ENCODE measurements at places on chromosomes 12 and 14. TPM values are rescaled to one million over a fixed set of nuclear protein-coding genes. Genes with fewer than 3 reads are reported as not detected.

The MYH6 gene
- total RNA-seq, result 13,240 TPM

DNA sequence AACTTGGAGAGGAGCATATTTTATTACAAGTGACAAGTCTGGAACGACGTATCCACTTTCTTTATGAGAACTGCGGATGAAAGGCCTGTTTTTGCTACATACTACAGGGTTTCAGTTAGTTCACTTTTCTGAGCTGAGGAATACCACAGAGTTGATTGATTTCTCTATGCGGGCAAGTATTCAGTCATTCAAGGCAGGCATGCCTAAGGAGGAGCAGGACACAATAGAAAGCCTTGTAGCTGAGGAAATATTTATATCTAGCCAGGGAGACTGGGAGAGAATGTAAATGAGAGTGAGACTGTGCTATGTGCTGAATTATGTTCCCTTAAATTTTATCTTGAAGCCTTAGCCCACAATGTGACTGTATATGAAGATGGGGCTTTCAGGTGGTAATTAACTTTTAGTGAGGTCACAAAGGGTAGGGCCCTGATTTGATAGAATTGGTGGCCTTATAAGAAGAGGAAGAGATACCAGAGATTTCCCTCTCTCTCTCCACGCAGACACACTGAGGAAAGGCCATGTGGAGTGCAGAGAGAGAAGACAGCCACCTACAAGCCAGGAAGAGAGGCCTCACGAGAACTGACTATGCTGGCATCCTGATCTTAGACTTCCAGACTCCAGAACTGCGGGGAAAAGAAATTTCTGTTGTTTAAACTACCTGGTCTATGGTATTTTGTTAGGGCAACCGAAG is 459.0 kb upstream of the ATP2B1 start:
- H3K36me3 ChIP-seq, result no peaks in the 10 kb centered on the region
- no peaks in the 10 kb centered on the region for H3K4me1 ChIP-seq
- DNase-seq, result no peak
- H3K27ac ChIP-seq, result no peak overlapping the region
- no peak overlapping the region for H3K4me3 ChIP-seq
- no peaks in the 10 kb centered on the region for H3K27me3 ChIP-seq

DNA sequence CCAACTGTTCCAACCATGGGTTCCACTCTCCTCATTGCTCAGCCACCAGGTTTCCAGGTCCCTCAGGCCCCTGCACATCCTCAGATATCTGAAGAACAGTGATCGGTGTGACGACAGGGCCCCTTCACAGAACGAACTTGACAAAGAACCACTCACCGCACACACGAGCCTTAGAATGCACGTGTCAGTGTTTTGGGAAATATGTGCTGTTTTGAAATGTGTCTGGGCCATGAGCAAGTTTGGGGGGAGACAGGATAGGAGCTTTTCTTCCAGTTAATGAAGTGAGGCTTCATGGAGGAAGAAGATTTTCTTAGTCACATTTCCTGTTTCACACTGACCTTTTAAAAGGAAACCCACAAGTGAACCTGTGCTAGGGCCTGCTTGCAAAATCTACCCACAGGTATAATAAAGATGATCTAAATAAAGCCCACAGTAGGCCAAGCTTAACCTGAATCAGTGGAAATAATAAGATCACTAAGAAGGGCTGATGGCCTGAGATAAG is 58.6 kb downstream of the ZFP36L1 start:
- H3K4me3 ChIP-seq, result no peak overlapping the region
- no peak for DNase-seq
- H3K27me3 ChIP-seq, result no peaks in the 10 kb centered on the region

DNA sequence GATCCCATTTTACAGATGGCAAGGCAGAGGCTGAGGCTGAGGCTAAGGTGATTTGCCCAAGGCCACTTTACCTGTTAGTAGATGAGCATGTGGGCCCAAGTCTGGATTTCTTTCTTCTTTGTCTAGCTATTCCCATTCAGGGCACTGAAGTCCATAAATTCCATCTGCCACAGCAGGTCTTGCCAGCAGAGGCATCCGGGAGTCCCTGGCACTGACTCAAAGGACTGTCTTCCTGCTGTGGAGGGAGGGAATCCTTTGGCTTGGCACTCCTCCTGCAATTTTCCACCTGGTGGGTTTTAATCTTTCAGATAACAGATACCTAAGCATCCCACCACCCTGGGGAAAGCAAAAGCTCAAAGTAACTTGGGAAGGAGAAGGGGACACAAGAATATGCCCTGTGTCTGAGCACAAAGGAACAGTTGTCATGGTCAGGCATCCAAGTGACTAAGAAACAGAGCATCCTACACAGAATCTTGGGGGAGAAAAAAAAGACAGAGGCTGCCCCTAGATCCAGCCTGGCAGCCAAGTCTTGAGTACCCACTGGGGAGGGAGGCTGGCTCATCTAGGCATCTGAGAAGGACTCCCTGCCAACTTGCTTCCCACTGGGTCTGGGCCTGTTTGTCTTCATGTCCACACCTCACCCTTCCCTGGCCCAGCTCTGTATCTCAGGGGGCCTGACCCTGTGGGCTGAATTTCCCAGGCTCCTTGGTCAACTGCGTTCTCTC is 35.6 kb upstream of the CMKLR1 start:
- H3K4me3 ChIP-seq, result no peak overlapping the region
- no peak overlapping the region for H3K27ac ChIP-seq
- H3K36me3 ChIP-seq, result no peaks in the 10 kb centered on the region
- no peak for DNase-seq

DNA sequence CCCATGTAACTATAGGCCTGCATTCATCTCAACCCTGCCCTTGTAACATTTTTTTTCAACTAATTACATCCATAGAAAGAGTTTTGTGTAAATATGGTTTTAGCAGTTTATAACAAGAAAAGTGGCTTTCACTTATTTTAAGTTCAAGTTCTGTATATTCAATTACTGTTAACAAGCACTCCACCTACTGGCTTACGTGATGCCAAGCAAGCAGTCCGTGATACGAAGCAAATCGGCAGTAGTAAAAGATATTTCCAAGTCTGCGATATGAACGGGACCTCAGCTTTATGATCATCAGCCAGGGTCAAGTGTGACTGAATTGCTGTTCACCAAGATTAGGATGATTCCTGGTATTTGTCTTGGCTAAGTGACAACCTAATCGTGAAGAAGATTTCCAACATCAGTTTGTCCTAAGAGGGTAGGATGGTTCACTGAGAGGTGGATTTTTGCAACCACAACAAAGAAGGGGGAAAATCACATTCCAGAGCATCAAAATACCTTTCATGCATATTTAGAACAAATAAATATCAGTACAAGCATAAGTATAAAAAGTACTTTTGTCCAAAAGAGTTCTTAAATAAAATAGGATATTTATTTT is 456.2 kb downstream of the FOXG1 start:
- H3K27me3 ChIP-seq, result no peaks in the 10 kb centered on the region
- no peak overlapping the region for H3K27ac ChIP-seq
- no peak overlapping the region for H3K4me3 ChIP-seq

All from right atrium auricular region (tissue), 2 donors.